ENCODE measurements at places on chromosomes 4 and X.
A peak's percentile ranks its signal among the peaks of the same experiment; 100 is the strongest.

GRCh38 chrX:120377715-120378114, 15.8 kb downstream of the ATP1B4 start:
- DNase-seq, result no peak

- no peak for DNase-seq
These were observed 134.7 kb downstream of the F11 start for GRCh38 chr4:186400676-186401075.

DNA sequence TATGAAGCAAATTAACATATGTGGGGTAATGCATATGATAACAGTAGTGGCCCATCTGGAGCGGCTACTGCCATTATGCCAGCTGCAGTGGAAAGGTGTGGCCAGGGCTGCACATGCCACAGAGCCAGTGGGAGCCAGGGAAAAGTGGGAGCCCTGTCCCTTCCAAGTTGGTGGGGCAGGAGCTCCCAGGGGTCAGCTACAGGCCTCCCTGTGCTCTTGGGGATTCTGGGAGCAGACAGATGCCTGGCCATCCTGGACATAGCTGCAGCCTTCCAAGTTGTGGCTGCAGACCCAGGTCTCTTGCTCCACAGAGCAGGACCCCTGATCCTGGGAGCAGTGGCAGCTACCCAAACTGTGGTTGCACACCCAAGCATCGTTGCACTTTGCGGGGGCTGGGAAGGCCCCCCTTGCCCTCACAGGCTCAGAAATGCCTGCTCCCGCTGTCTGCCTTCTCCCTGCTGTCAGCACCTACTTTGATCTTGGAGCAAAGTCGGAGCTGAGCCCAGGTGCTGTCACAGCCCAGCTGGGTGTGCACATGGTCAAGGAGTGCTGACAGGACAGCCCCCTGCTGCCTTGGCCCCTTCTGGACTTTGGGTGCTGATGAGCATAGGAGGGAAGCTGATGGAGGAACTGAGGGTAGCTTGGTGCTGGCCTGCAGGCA, 67.8 kb downstream of the NAA11 start:
- no peak for DNase-seq

- DNase-seq, result no peak
These were observed 46.8 kb downstream of the UGT2A3 start for GRCh38 chr4:68904786-68905185.

GRCh38 chr4:37475087-37475486, 211.1 kb downstream of the RELL1 start:
- no peak for DNase-seq

- DNase-seq, result no peak
These were observed 21.1 kb downstream of the CTBP1 start for GRCh38 chr4:1227816-1228215.

GRCh38 chrX:30183554-30183953, 31.8 kb upstream of the MAGEB2 start:
- no peak for DNase-seq

DNA sequence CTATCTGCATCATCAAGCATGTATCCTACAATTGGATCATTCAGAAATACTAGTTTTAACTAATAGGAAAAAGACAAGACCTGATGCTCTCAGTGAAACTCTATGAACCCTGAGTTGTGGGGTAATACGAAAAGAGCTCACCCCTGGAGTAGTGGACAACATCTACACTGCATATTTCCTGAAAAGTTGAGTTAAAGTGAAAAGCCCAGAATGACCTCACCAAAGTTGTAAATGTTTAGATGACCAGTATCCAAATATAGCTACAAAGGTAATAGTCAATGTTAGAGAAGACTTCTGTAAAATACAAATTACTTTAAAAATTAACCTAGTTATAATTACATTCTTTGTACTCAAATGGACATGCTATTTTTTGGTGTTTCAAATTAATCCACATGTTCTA, 52.8 kb upstream of the SRPX start:
- DNase-seq, result no peak

- DNase-seq, result no peak
These were observed 10.8 kb downstream of the PDZD4 start for GRCh38 chrX:153819384-153820040.

GRCh38 chr4:172153719-172154118, 340.5 kb downstream of the GALNTL6 start:
- DNase-seq, result no peak

GRCh38 chr4:142846108-142846728, at the start of gene INPP4B:
TSS of gene INPP4B (minus strand) at chr4:142846301.
- peak; percentile 8 for DNase-seq

DNA sequence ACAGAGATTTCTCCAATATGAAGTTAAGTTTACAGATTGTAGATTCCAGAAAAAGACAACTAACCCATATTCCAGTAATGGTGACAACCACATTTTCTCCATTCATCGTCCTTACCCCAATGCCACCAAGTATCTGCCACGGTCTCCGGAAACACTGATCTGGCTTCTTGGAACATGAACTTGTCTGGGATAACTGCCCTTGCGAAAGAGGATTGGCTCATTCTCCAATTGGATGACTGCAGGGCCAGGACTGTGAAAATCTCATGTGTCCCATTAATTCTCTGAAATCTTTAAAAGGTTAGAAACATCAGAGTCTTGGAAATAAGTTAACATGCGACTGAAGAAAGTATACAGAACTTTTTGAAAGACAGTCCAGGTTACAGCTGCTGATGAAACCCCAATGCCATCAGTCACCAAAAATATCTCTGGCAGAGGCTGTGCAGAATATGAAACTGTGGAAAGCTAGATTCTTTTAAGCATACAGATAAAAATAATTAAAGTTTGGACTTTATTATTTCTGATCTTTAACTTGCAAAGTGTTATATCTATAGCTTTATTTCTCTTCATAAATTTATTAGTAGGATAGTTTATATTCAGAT, 496.9 kb downstream of the PPARGC1A start:
- DNase-seq, result no peak

GRCh38 chrX:54030329-54030728, 13.9 kb downstream of the PHF8 start:
- DNase-seq, result peak; percentile 8

DNA sequence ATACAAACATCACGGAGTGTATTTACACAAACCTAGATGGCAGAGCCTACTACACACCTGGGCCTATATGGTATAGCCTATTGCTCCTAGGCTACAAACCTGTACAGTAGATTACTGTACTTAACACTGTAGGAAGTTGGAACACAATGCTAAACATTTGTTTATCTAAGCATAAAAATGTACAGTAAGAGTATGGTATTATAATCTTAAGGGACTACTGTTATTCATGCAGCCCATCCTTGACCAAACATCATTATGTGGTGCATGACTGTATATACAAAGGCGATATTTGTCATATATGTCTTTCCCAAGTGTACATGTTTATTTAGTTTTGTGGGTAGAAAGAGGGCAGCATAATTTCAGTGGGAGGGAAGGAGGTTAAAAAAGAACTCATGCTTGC, 177.7 kb upstream of the FSTL5 start:
- DNase-seq, result no peak
